Memory B cell (primary cell): ENCODE measurements at places on chromosomes 7 and 10.

GRCh38 chr10:16954280-16955030 lies 137.2 kb upstream of the RSU1 start:
- H3K36me3 ChIP-seq: no peaks in the 10 kb centered on the region
- peaks cover 2% of the 10 kb centered on the region for H3K27me3 ChIP-seq
- H3K4me3 ChIP-seq: no peak overlapping the region
- H3K4me1 ChIP-seq: no peaks in the 10 kb centered on the region
- H3K27ac ChIP-seq: no peak overlapping the region
- DNase-seq: no peak

DNA sequence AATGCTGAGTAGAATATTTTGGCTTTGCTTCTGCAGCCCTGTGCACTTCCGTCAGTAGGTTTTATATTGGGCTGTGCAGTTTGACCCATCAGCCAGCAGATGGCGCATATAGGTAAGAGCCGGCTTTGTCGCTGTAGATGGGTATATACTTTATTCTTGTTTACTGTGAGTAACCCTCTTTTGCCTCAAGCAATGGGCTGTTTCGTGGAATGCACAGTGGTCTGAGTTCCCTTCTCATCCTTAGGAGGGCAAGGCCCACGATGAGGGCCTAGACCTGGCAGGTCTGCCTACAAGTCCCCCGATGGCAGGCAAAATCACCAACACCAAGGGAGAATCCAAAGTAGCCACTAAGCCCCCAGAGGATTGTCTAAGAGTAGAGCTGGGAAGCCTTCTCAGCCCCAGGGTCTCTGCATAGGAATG lies 1002.9 kb upstream of the KCND2 start:
- H3K27me3 ChIP-seq: no peaks in the 10 kb centered on the region
- H3K36me3 ChIP-seq: no peaks in the 10 kb centered on the region
- H3K4me3 ChIP-seq: no peak overlapping the region
- no peak overlapping the region for H3K27ac ChIP-seq
- no peaks in the 10 kb centered on the region for H3K4me1 ChIP-seq

GRCh38 chr10:63670291-63670898 lies 149.2 kb downstream of the REEP3 start:
- no peak overlapping the region for H3K4me3 ChIP-seq
- no peaks in the 10 kb centered on the region for H3K36me3 ChIP-seq
- H3K27me3 ChIP-seq: peaks cover 3% of the 10 kb centered on the region
- peaks cover 5% of the 10 kb centered on the region for H3K4me1 ChIP-seq

DNA sequence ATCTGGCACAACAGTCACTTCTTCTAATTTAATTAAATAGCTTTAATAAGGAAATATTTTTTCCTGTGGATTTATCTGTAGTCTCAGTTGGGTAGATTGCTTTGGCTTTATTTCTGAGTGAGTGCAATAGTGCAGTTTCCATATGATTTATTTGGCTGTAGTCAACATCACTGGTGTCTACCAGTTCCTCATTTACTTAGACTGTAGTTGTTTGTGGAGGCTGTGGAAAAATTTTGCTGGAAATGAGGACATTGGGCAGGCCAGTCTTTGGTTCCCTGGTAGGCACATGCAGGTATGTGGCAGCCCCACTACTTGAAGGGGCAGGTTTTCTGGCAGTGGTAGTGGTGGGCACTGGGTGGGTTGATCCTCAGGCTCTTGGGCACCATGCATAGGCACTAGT lies 15.5 kb downstream of the TAS2R40 start:
- no peak overlapping the region for H3K4me3 ChIP-seq
- peaks cover 15% of the 10 kb centered on the region for H3K36me3 ChIP-seq
- peaks cover 15% of the 10 kb centered on the region for H3K27me3 ChIP-seq
- H3K4me1 ChIP-seq: no peaks in the 10 kb centered on the region
- DNase-seq: no peak
- no peak overlapping the region for H3K27ac ChIP-seq

- H3K4me1 ChIP-seq: no peaks in the 10 kb centered on the region
- no peak overlapping the region for H3K27ac ChIP-seq
- DNase-seq: no peak
Observed at GRCh38 chr7:51016546-51016945, 233.8 kb upstream of the GRB10 start.

DNA sequence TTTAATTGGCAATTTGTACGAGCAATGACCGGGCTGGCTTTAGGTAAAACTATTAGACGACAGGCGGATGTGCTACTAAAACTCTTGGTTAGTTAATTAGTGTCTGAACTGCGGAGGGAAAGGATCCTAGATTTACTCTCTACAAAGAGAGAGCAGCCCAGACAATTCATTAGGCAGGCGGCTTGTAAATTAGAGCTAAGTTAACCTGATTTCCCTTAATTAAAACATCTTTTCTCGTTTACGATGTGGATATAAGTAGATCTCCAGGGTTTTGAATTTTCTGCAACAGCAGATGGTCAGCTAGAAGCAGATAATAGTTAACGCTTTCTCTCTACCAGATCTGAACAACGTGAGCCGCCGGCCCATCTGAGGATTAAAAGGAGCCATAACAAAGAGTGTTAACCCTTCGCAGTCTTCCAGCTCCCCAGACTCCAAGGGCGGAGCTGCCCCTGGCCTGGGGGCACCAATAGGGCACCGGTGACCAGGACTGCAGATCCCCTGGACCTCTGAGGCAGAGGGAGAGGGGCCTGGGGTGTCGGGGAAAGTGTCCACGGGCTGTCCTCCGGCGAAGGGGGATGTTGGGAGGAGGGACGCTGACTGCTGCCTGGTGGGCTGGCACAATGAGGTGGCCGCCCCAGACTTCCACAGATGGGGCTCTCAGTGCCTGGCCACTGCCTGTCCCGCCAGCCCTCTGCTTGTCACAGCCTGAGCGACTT lies 6.3 kb upstream of the UNCX start:
- no peaks in the 10 kb centered on the region for H3K36me3 ChIP-seq
- DNase-seq: no peak
- H3K4me3 ChIP-seq: no peak overlapping the region
- H3K27ac ChIP-seq: peak overlapping the region; percentile 68
- H3K4me1 ChIP-seq: peaks cover 2% of the 10 kb centered on the region
- peaks cover 17% of the 10 kb centered on the region for H3K27me3 ChIP-seq

DNA sequence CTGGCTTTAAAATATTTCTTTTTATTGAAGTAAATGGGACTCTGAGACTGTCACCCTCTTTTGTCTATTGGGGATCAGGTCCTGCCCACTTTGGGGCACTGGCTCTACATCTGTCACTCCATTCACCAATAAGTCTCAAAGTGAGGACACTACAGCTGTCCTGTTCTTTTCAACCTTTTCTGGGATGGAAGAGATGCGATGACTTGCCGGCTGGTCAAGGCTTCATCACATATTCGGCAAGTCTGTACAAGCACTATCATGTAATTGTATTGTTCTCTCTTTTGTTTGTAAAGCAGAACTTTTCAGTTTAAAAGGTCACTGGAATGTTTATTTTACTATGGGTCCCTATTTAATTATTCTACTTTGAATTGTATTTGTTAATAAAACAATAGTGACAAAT lies 17.7 kb upstream of the SP8 start:
- no peaks in the 10 kb centered on the region for H3K4me1 ChIP-seq
- H3K36me3 ChIP-seq: no peaks in the 10 kb centered on the region
- H3K27me3 ChIP-seq: peaks cover 2% of the 10 kb centered on the region
- H3K4me3 ChIP-seq: no peak overlapping the region
- DNase-seq: no peak

DNA sequence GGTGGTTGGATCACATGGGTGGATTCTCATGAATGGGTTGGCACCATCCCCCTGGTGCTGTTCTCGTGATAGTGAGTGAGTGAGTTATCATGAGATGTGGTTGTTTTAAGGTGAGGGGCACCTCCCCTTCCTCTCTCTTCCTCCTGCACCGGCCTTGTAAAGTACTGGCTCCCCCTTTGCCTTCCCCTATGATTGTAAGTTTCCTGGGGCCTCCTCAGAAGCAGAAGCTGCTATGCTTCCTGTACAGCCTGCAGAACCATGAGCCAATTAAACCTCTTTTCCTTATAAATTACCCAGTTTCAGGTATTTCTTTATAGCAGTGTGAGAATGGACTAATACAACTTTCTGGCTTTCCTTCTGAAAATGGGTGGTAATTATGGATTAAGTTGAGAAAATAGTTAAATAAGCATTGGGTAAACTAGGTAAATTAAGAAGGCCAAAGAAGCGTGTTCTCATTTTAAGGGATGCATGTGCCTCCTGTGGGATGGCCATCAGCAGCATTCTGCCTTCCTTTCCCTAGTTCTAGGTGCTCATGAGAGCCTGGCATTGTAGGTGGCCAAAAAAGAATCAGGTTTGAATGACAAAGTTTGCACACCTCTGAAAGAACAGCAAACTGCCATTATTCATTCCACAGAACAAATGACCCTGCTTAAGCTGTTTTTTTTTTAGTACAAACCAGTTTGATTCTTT lies 241.4 kb upstream of the CCDC6 start:
- no peaks in the 10 kb centered on the region for H3K27me3 ChIP-seq
- H3K27ac ChIP-seq: no peak overlapping the region
- DNase-seq: no peak
- no peak overlapping the region for H3K4me3 ChIP-seq
- H3K36me3 ChIP-seq: peaks cover 23% of the 10 kb centered on the region
- H3K4me1 ChIP-seq: no peaks in the 10 kb centered on the region

DNA sequence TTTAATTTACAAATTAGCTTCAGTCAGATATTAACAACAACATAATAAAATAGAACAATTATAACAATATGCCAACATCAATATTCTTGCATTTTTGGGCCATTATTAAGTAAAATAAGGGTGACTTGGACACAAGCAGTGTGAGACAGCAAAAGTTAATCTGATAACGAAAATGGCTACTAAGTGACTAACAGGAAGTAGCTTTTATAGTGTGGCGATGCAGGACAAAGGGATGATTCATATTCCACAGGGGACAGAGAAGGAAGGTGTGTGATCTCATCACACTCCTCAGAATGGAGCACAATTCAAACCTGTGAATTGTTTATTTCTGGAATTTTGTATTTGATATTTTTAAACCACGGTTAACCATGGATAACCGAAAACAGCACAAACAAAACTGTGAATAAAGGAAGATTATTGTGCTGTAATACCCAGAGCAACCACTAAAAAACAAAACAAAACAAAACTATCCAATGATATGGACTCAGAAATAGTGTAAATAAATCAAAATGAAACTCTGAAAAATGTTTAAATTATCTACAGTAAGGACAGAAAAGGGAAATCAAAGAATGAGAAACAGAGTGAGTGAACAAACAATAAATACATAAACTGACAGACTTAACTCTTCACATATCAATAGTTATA lies 66.9 kb upstream of the TFEC start:
- DNase-seq: no peak
- H3K4me1 ChIP-seq: peaks cover 4% of the 10 kb centered on the region
- H3K36me3 ChIP-seq: peaks cover 11% of the 10 kb centered on the region
- H3K27me3 ChIP-seq: no peaks in the 10 kb centered on the region
- no peak overlapping the region for H3K4me3 ChIP-seq

GRCh38 chr7:136585954-136586670 lies 282.3 kb upstream of the CHRM2 start:
- DNase-seq: no peak
- H3K4me3 ChIP-seq: no peak overlapping the region
- no peaks in the 10 kb centered on the region for H3K36me3 ChIP-seq
- H3K27ac ChIP-seq: no peak overlapping the region
- no peaks in the 10 kb centered on the region for H3K4me1 ChIP-seq

DNA sequence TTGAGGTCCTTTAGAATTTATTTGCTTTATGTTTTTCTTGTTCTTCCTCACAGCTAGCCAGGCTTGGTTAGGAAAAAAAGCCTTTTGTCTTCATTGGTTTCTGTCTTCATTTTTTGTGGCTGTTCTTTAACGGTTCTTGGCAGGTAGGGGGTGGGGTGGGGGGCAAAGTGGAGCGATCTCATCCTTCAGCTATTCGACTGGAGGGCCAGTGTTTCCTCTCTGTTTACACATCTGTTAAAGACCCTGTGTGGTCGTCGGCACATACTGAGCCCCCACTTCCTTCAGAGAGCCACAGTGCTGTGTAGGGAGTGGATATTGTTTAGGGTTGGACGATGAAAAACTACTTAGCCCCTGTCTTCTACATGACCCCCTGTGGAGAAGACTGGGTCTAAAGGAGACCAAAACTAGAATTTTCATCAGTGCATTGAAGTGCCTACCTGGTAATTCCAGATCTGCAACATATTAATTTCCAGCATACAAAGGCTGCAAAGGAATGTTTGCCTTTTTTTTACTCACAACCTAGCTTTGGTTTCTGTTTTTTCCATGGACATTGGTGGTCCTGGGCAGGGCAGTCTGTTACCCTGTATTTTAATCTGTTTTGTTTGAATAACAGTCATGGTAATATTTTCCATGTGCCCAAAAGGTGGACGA lies 29.0 kb downstream of the PRPF18 start:
- H3K4me3 ChIP-seq: no peak overlapping the region
- H3K4me1 ChIP-seq: no peaks in the 10 kb centered on the region
- no peak overlapping the region for H3K27ac ChIP-seq
- no peaks in the 10 kb centered on the region for H3K27me3 ChIP-seq

- no peaks in the 10 kb centered on the region for H3K4me1 ChIP-seq
- no peaks in the 10 kb centered on the region for H3K27me3 ChIP-seq
- no peak for DNase-seq
- H3K27ac ChIP-seq: no peak overlapping the region
- H3K36me3 ChIP-seq: peaks cover 3% of the 10 kb centered on the region
- H3K4me3 ChIP-seq: no peak overlapping the region
Observed at GRCh38 chr10:60549686-60550085, 160.0 kb upstream of the ANK3 start.

DNA sequence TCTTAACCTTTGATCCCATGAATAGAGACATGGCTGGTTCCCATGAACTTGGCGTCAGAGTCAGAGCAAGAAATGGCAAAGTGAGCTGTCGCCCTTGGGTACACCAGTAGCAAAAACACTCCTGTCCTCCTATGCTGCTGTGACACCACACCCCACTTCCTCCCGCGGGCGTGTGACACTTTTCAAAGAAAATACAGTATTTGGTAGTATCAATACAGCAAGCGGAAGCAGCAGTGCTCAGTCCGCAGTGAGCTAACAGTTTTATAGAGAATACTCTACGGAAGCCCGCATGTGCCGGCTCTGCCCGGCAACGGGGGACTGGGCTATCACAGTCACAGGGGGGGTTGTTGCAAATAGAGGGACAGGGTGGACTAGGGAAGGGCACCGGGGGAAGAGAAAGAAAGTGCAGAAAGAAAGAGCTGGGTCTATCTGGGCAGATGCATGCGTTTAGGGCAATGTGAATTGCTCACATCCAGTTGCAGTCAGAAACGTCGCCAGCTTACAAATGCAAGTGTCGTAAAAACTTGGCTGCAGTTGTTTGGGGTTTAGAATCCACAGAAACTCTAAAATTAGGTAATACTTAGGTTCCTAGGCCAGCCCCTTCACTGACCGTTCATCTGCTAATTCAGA lies 49.8 kb downstream of the PRKCQ start:
- no peak for DNase-seq
- no peaks in the 10 kb centered on the region for H3K4me1 ChIP-seq
- peaks cover 9% of the 10 kb centered on the region for H3K27me3 ChIP-seq
- no peak overlapping the region for H3K4me3 ChIP-seq
- no peaks in the 10 kb centered on the region for H3K36me3 ChIP-seq
